NCI-H1930 (cell line): ENCODE measurements at places on chromosomes 5 and 9.

DNA sequence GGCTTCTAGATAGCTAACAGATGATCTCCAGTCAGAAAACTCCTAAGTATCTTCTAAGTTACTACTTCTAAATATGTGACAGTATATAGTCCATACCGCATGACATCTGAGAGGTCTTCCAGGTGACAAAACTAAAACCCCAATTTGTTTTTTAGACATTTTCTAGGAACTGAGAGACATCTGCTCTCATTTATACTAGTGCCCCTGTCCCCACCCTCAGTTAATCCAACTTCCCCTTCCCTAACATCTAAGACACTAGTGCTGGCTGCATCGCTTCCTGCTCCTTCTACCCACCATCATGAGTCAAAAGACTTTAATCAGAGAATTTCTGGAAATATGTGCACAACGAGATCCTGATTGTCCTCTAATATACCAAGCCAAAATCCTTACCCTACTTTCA is 37.9 kb downstream of the FBXW11 start:
- DNase-seq = no peak

DNA sequence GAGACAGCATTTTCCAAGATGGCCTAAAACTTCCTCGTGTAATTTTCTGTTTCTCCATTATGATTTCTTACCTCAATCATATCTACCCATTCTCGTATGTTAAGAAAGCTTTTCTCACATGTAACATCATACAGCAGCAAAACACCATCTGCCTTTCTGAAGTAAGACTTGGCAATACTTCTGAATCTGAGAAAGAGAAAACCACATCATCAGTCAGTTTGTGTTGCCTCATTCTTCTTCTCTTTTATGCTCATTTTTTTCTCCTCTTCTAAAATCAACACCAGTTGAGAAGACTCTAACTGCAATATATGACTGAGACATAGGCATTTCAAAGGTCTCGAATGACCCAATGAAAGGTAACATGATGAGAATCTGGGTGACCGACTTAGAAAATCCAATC is 66.0 kb downstream of the RASEF start:
- DNase-seq = no peak

DNA sequence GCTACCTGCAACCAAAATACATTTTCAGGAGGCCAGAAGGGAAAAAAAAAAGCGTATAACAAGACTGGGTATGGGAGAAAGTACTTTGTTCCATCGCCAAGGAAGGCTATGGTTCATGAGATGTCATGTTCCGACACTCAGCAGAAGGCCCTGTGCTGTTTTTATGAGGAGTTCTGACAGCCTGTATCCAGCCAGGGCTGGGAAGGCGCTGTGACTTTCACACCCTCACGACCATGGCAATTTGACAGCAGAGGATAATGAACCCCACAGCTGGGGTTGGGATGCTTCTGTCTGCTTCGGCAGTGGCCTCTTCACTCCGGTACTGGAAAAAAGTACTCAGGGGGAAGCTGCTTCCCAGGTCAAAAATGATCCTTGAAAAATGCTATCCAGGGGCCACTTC is 154.4 kb downstream of the PRELID2 start:
- DNase-seq = no peak

GRCh38 chr9:81984928-81985327 is 3.6 kb upstream of the SPATA31D1 start:
- DNase-seq = no peak

DNA sequence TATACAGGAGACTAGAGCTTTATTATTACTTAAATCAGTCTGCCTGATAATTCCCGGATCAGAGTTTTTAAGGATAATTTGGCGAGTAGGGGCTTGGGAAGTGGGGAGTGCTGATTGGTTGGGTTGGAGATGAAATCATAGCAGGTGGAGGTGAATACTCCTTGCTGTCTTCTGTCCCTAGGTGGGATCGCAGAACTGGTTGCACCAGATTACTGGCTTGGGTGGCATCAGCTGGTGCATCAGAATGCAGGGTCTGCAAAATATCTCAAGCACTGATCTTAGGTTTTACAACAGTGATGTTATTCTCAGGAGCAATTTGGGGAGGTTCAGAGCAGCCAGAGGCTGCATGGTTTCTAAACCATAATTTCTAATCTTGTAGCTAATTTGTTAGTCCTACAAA is 68.1 kb downstream of the KIF4B start:
- DNase-seq = no peak

- peak; percentile 5 for DNase-seq
These were observed 118.0 kb downstream of the ESM1 start for GRCh38 chr5:54867310-54867944.

DNA sequence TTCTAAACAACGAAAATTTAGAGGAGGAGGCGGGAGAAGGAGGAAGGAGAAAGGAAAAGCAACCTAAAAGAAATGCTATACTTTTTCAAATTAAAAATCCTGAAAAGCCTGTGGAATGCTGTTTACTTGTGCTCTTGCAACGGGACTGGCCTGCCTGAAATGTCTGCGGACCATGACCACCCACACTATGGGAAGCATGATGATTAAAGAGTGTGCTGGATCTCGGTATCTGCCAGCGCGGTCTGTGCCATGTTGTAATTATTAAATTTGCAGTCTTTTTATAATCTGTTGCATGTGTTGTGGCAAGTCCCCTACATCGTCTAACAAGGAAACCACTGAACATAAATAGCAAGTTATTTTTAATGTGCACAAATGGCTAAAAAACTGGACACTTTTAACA is 111.4 kb downstream of the FANCC start:
- DNase-seq = no peak

DNA sequence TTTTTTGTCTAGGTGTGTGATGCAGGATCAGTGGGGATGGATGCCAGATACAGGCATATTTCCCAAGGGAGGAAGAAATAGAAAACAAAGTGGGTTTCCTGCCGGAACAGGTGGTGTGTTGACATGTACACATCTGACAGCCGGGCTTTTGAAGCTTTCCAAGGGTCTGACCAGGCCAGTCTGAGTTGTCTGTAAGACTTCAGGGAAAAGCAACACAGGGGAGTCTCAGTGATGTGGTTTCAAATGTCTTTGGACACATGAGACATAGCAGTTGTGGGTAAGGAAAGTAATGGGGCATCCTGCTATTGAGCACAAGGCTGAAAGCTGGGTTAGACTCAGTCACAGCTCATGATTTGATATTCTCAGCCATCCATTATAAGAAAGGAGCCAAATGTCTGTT is 274.9 kb downstream of the PIK3R1 start:
- no peak for DNase-seq

DNA sequence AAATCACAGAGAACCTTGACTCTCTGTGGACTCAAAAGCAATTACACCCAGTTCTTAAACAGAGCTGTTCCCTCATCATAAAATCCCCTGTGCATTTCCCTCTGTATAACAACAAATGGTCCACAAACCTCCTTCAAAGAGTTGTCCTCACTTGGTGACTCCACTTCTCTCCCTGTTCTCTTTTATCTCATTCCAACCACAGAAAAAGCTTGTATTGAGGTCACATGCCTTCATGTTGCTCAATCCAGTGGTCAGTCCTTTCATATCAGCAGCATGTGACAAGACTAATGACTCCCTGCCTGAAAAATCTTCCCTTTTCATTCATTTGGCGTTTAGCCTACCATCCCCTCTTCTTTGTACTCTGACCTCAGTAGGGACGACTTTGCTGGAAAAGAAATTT is 158.0 kb downstream of the DEPDC1B start:
- DNase-seq = no peak
